ENCODE measurements at places on chromosomes 4 and X.

GRCh38 chrX:10482708-10483107 lies 137.7 kb downstream of the MID1 start:
- DNase-seq, result no peak

DNA sequence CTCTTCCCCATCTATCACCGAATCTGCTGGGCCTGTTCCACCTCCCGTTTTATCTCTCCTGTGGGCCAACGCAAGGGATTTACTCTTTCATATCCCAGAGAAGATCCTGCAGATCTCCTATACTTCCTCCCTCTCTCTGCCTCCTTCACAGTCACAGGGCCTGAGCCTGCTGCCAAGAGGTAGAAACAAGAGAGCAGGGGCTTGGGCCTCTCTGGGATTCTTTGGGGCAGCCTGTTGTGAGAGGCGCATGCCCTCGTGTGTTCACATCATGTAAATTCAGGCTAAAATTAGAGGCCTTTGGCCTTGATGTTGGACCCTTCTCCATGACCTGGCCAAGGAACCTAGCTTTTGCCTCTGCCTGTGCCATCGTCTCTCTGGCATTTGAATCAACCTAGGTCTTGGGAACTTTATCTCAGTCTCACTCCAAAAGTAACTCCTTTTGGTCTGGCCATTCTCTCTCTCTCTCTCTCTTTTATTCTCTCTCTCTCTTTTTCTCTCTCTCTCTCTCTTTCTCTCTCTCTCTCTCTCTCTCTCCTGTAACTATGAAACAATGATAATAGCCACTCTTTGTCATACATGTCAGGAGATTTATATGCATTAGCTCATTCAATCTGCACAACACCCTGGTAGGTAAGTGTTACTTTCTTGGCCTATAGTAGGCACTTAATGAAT lies 20.0 kb upstream of the EFNB1 start:
- DNase-seq, result no peak

DNA sequence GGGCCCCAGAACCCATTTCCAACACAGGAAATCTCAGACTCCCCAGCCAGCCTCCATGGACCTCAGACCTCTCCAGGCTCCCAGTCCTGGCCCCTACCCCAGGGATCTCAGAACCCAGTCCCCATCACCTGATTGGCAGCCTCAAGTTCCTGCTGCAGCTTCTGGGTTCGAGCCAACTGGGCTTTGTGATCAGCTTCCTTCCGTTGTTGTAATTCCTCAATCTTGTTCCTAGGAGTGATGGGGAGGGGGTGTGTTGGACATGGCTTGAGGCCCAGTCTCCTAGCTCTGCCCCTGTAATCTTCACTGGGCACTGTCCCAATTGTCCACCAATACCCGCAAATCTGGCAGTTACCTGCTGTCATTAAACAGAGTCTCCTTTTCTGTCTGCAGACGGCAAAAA lies 12.6 kb downstream of the GRIPAP1 start:
- DNase-seq, result no peak

GRCh38 chr4:26896636-26897035 lies 36.0 kb downstream of the STIM2 start:
- no peak for DNase-seq

DNA sequence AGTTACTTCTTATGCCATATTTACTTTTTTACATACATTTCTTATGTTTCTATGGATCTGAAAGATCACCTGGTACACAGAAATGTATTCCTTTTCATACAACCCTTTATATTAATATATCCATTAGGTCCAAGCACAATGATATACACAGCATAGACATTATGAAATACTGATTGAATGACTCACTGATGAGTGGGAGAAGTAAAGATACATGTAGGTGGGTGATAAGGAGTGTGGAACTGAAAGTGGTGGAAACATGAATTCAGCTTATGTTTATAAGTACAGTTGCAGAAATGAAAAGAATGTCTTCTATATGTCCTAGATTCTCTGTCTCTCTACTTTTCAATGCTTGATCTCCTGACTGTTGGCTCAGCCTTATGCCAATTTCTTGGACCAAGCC lies 87.9 kb downstream of the YIPF7 start:
- no peak for DNase-seq

DNA sequence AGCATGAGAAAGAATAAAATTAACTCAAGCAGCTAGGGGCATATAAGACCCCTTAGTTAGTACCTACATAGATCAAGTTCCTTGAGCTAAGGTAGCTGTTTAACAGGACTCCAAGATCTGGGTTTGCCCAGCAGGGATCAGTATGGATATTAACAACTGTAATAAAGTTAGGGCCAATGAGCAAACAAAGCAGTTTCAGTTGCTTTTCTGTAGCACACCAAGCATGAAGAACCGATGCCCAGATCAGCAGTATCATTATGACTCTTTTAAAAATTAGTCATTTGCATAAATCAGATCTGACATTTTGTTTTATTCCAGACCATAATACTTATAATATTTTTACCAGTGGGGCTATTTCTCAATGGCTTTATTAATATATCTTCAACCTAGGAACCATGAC lies 80.9 kb downstream of the C4orf33 start:
- DNase-seq, result no peak

- DNase-seq, result no peak
Measured at GRCh38 chr4:142697320-142697719, 148.8 kb downstream of the INPP4B start.

GRCh38 chrX:46328133-46328532 lies 217.1 kb downstream of the ZNF674 start:
- no peak for DNase-seq

DNA sequence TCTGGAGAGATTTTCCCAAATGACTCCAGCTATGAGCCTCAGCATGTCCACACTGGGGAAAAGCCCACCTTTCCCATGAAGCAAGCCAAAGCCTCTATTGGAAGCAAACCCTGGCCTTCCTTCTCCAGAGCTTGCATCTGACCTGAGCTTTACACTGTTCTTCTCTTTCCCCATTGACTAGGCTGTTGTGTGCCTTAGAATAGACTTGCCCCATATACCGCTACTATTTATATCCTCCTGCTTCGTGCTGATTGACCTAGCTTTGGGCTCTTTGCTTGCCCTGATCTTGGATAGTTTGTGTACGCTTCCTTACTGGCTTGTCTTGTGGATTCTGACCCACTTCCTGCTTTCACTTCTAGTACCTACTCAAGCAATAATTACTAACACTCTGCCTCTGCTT lies 30.9 kb downstream of the FAM9B start:
- no peak for DNase-seq

GRCh38 chr4:24772061-24772705 lies 23.2 kb upstream of the SOD3 start:
- no peak for DNase-seq

GRCh38 chr4:183636503-183636902 lies 22.5 kb downstream of the RWDD4 start:
- DNase-seq, result no peak

GRCh38 chrX:84363051-84363450 lies 139.2 kb downstream of the HDX start:
- DNase-seq, result no peak

DNA sequence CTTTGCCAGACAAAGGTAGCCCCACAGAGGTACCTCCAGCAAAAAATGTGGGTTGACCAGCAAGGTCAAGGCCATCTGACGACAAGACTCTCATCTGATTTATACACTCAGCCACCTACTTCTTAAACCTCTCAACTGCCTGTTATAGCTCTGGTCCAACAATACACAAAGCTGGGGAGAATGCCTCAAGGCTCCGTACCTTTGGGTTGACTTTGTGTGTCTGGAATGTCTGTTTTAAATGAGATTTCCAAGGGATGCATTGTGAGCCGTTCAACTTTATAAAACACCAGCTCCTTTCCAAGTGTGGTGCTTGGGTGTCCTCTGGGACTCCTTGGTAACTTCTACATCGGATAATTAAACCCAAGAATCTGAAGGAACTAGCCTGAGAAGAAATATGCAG lies 167.0 kb upstream of the RPL34 start:
- DNase-seq, result no peak

GRCh38 chrX:38896724-38897298 lies 95.6 kb downstream of the MID1IP1 start:
- no peak for DNase-seq

- no peak for DNase-seq
Measured at GRCh38 chr4:42398171-42398870, 1.0 kb downstream of the SHISA3 start.

- DNase-seq, result no peak
Measured at GRCh38 chr4:47747211-47747610, 90.7 kb downstream of the CORIN start.

DNA sequence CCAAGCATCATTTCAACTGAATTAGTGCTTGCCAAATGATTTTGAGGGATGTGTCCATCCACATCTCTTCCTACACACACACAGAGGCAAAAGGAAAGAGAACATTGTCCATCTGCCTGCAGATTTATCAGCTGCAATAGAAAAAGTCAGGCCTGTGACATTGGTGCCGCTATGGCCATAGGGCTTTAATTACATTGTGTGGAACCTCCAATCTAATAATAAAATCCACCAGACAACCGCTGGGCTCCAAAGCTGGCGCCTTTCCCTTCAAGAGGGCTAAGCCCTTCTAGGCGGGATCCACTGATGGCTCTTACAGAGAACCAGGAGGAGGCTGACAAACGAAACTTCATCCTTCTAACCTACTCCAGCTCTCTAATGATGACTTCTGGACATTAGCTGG lies 60.6 kb downstream of the PHOX2B start:
- no peak for DNase-seq

DNA sequence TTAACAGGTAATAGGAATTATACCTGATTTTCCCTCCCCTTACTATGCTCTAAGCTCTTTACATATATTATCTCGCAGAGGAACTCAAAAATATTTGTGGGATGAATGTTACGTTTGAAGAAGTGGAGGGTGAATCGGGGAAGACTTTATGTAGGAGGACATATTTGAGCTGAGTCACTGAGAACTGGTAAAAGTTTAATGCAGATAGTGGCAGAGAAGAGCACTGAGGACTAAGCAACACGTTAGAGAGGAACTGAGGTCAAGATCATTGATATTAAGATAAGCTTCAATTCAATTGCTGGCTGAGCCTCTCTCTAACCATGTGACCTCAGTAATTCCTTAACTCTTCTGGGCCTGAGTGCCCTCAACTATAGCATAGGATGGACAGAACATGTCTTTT lies 26.4 kb upstream of the ELOVL6 start:
- no peak for DNase-seq

- no peak for DNase-seq
Measured at GRCh38 chr4:7151668-7152227, 40.6 kb upstream of the SORCS2 start.

DNA sequence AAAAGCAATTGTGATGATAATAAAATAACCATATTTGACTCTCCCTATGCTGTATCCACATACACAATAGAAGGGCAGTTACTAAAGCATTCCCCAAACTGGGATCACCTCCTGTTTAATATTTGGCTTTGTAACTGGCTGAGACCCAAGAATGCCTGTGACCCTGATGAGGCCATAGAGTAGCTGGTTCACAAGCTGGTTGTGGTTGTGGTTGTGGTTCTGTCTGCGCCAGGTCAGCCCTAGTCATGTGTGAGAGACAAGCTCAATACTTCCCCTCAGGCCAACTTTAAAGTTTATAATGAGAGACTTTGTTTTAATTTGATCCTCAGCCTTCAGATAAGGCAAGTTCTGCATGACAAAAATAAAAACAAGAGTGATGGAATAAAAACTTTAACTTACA lies 209.9 kb downstream of the PARM1 start:
- no peak for DNase-seq

- no peak for DNase-seq
Measured at GRCh38 chrX:68121371-68121770, 311.9 kb downstream of the OPHN1 start.

DNA sequence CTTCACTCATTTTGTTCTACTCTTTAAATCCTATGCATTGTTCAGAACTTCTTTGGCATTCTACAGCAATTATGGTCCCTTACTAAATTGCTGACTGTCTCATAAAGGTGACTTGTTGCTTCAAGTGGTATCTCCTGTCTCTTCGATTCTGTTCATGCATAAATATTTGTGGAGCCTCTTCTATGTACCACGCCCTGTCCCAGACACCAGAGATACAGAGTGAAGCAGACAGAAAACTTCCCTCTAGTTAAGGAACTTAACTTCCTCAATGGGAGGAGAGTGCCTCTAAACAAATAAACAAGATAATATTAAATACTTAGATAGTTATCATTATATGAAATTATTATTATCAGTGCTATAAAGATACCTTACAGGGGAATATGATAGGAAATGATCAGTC lies 235.7 kb downstream of the FRAS1 start:
- no peak for DNase-seq

DNA sequence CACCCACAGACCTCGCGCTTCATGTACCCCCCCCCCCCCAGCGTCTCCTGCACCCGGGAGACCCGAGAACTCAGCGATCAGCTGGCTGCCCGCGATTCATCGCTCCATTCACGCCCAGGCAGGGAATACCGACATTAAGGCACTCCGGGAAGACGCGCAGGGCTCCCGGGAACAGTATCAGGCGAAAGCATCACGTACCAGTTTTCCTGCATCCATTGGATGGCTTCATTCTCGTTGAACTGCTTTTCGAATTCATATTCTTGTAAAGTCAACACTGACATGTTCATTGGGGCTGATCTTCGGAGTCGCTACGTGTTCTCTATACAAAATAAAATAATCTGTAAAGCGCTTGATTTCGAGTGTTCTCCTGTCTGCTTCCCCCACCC lies 373 bp downstream of the ELOVL6 start:
- DNase-seq, result no peak

- DNase-seq, result no peak
Measured at GRCh38 chr4:14338585-14339265, 663.6 kb upstream of the CPEB2 start.

DNA sequence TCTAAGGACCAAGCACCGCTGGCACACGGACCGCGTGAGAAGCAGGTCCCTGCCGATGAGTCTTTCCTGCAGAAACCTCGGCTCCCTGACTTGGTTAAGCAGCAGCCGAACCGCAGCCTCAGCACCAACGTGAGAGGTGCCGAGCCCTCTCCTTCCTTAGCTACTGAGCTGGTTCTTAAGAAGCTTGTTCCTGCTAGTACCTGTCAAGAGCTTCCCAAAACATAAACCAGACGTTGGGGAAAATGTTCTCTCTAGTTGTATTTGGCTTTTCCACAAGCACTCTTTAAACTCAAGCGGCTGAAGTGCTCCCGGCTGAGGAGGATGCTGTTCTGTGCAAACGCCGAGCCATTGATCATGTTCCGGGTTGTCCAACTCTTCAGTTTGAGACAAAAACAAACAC lies 29.3 kb upstream of the TLR3 start:
- DNase-seq, result no peak

GRCh38 chrX:136204571-136204970 lies 46.6 kb downstream of the MAP7D3 start:
- DNase-seq, result no peak
